SK-N-MC (cell line): ENCODE measurements at places on chromosomes 7 and 10.

DNA sequence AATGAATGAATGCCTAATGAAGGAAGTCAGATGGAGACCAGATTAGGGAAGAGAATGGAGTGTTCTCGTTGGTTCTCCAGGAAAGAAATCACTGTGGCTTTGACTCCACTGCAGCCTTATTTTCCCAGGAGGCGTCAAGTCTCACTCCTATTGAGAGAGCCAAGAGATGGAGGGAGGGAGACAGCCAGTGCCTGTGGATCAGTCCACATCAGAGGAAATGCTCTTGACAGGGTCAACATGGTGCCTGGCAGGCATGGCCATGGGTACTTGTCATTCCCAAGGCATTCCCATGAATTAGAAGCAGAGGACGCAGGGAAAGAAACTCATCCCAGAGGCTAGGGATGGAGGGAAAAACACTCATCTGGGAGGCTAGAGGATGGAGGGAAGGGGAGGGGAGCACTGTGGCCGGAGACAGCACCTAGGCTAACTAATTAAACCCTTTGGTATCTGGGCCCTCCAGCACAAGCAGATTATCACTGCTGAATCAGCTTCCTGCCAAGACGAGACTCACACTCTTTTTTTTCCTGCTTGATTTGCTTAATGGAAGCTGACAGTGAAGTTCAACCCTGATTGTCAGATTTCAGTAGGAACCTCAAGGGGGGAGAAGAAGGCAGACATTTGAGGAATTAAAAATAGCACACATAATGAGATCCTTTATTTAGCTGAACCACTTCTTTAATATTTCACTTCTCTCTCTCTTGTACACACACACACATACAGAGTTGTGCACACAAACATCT is 1233.2 kb upstream of the AUTS2 start:
- no peak for DNase-seq

DNA sequence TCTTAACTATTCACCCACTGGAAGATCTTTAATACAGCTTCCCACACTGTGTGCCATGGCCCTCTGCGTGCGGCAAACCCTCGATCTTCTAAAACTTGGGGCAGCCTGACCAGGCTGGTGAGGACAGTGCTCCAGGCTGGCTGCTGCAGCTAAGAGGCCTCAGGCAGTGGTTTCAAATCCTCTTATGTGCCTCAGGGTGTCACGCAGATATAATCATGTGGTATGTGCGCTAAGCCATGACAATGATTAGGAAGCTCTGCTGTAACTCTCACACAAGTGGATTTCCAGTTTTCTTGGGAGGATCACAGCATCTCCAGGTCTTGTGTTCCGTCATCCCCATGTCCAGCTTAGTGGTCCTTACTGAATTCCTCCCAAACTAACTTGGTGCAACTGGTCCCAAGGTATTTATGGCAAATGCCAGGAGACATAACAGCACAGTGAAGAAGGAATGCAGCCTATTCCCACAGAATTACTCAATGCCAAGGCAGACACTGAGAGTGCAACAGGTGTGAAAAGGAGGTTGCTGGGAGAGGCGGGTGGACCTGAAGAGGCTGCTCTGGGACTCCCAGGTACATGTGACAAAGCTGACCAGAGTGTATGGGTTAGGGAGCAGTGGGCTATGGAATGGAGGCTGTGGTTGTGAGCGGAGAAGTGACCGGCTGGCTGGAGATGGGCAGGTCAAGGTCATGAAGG is 2.3 kb downstream of the HPS1 start:
- DNase-seq, result no peak

DNA sequence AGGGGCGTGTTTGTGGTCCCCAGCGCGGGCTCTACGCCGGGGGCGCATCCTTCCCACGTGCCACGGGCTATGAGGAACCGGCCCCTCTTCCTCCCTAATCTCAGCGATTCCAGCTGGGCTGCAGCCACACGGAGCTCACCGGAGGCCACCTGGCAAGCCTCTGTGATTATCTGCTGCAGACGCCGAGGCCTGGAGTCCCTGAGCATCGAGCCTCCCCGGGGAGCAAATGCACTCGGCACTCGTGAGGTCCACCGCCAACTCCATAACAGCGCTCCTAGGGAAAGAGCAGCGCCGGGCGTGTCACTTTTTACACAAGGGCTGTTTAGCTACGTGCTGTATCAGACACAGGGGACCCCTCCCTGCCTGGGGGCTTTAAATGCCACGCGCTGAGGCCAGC is 101.2 kb downstream of the DYNC2I1 start:
- no peak for DNase-seq

DNA sequence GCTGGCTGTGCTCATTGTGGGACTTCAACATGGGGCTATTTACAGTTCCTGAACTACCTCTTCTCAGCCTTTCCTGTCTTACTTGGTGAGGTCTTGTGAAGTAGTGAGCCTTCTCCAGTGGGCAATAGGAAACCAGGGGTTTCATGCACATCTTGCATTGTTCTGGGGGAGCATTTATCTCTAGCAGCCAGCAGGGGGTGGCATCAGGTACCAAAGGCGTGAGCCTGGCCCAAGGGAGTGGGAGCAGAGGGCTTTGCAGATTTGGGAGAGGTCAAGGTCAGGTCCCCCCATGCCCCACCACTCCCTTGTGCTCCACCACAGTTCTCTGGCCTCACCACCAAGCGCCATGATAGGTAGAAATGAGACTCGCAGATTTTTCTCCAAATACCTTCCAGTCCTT is 85.4 kb upstream of the NPTX2 start:
- no peak for DNase-seq

DNA sequence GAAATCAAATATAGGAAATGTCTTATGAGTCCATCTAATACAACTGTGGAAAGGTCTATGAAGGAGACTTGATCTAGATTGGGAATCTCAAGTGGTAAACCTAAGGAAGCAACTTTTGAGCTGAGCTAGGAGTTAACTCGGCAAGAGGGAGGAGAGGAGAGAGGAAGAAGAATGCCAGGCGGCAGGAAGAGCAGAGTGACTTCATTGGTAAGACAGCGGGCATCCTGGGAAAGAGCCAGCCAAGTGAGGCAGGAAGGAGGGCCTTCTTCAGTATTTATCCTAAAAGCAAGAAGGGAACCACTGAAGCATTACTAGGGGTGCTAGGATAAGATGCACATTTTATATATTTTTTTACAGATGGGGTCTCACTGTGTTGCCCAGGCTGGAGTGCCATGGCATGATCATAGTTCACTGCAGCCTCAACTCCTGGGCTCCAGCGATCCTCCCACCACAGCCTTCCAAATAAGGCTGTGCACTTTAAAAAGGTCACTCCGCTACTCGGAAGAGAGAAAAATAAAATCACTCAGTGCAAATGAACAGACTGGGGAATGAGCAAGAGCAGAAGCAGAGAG is 2.0 kb downstream of the BCL7B start:
- no peak for DNase-seq

DNA sequence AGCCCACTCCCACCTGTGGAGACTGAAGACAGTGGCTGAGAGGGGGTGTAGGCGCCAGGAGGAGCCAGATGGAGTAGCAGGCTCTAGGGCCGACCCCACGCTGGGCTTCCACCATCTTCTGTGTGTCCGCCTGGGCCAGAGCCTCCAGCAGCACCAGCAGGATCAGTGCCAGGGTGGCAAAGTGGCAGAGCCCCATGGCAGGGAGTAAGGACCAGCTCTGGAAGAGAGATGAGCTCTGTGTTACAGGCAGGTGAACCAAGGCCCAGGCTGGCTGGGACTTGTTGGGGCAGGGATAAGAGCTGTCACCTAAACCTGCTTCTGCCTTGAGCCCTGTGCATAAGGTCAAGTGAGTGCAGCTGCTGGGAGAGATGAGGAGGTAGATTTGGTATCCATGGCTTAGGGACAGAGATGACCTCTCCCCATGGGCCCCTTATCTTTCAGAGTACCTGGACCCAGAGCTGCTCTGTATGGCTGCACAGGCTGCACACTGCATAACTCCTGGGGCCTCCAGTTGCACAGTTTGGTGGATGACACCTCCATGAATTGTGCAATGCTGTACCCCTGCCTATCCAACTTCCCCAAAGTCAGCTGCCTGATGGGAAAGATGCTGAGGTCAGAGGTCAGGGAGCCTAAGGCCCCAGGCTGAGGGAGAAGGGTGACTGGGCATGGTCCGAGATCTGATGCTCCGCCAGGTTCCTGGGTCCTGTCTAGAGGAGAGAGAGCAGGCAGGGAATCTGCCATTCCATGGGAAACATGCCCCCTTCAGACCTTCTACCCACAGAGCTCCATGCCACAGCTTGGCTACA is 7.4 kb upstream of the SAMD8 start:
- DNase-seq, result no peak

- no peak for DNase-seq
Observed at GRCh38 chr7:101112233-101112632, 14.7 kb upstream of the SERPINE1 start.

DNA sequence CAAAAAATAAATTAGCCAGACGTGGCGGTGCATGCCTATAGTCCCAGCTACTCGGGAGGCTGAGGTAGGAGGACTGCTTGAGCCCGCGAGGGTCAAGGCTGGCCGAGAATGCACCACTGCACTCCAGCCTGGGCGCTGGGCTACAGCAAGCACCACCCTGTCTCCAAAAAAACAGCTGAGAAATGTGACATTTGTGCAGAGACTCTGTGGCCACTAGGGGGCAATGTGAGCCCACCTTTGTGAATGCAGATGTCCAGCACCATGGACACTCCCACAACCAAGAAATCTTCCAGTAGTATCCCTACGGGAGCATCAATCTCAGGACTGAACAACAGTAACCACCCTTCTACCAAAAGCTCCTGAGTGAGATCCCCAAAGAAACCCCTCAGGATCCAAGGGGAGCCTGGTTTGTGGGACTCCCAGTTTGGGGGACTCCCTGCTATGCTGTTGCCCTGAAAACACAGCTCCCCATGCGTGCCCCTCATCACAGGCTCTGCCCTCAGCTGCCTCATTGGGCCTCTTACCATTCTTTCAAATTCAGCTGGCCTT is 6.2 kb upstream of the AHCYL2 start:
- peak; percentile 42 for DNase-seq

GRCh38 chr7:105639667-105640493 is 58.6 kb upstream of the EFCAB10 start:
- DNase-seq, result no peak

- DNase-seq, result no peak
Observed at GRCh38 chr10:124628676-124629021, 115.5 kb downstream of the FAM53B start.
